GM13977 (cell line): ENCODE measurements at places on chromosomes 3 and 15.

DNA sequence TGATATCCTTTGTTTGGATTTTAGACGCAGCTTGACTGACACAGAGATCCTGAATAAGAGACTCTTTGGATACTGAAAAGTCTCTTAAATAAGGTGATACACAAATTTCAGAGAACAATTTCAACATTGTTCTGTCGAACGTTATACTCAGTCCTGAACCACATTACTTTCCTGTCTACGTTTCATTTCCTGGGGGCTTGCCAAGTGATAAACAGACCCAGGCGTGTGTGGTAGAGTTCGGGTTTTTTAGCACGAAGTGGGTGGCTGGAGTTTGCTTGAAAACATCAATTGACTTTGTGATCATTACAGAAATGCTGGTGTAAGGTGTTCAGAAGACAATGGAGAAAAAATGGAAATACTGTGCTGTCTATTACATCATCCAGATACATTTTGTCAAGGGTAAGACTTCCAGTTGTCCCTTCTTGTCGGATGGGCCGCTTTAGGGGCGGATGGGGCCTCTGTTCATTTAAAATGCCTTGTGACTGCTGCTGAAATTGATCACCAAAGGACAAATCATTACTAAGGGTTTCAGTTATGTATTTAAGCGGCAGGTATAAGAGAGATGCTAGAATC lies at the start of gene CD96:
Gene CD96, plus strand, starts transcription at position 287 of the 573 bp plus-strand sequence. Its CDS starts 52 bp downstream, at position 339.
- DNase-seq: no peak

- no peak for DNase-seq
Measured at GRCh38 chr15:85761635-85762034, 33.1 kb downstream of the KLHL25 start.

GRCh38 chr15:94001255-94001801 lies 230.0 kb upstream of the MCTP2 start:
- DNase-seq: no peak

DNA sequence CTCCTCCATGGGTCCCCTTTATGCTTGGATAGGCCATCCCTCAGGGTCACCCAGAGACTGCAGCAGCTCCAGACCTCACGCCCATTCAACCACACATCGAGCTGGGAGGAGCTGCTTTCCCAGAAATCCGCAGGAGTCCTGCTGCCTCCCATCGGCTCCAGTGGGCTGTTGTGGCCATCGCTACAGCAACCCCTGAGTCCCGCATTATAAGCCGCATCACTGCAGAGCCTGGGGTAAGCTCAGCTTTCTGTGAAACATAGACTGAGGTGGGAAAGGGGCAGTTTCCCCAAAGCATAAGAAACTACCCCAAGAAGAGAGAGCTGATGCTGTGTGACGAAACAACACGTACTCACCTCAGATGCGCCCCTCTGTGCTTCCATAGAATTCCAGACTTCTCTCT lies 35.7 kb downstream of the MRPL46 start:
- no peak for DNase-seq

DNA sequence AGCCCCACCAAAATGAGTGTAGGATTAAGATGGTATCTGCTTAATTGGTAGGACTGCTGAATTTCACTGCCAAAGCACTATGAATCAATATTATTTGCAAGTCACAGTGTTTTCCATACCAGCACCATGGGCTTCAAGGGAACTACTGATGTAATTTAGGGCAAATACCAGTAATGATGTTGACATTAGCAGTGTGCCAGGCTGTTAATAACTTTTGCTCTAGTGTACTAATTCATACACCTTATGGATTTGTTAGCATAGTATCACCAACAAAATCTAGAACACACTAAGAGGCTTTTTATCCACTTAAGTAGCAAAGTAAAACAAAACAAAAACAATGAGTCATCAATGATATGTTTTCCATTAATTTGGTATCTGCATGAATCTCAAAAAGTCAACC lies 888.2 kb downstream of the CADM2 start:
- no peak for DNase-seq

DNA sequence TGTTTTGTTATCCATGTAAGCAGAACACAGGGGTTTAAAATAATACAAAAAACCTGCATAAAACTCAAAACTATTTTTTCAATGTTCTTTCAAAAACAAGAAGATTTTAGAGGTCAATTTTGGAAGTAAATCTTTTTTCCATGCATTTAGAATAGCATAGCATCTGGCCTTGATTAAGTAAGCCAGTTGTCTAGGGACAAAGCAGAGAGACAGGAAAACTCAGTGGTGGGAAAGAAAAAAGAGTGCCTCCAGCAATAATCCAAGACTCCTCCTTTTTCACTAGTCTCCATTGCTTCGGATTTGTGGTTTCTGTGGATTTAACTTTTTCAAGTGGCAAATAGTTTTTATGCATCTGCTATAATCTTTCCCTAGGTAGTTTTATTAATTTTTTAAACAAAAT lies 88.9 kb downstream of the SUCNR1 start:
- no peak for DNase-seq

DNA sequence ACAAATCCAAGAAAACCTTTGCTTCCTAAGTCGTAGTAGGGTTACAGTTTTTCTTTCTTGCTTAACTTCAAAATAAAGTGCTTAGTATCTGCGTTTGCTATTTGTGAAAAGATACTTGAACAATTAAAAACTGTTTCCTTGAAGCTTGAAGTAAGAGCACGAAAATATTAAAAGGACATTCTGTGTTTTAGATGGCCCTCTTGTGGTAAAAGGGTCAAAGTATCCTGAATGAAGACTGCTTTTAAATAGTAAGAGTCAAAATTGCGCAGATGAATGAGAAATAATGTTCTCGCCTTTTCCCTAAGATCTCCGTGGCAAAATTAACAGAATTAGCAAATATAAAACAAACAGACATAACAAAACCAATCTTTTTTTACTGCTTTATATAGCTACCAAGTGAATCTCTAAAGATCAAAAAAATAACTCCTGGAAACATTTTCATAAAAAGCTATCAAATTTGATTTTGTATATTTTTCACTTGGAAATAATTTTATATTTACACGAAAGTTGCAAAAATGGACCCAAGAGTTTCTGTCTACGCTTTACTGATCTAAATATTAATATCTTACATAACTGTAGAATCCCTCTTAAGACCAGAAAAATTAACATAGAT lies 175.4 kb downstream of the MBNL1 start:
- DNase-seq: peak; percentile 16

DNA sequence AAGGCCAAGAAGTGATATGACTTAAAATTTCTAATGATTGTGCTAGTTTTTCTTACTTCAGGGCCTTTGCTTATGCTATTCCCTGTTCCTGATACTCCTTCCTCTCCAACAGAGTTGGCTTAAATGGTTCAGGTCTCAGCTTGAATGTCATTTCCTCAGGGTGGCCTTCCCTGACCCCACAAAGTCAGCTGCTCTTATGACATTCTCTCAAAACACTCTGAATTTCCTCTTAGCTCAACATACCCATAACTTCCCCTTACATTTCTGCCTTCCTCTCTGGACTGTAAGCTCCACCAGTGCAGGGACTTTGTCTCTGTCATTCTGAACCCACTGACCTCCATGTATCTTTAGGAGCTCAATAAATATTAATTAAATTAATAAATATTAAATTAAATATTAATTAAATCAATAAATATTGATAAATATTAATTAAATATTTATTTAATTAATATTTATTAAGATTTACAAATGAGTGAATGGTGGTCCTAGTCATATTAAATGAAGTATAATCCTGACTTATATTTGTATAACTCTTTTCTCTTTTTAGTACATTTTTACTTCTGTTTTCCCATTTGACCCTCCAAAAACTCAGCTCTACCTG lies 17.9 kb upstream of the TMCC1 start:
- DNase-seq: no peak

DNA sequence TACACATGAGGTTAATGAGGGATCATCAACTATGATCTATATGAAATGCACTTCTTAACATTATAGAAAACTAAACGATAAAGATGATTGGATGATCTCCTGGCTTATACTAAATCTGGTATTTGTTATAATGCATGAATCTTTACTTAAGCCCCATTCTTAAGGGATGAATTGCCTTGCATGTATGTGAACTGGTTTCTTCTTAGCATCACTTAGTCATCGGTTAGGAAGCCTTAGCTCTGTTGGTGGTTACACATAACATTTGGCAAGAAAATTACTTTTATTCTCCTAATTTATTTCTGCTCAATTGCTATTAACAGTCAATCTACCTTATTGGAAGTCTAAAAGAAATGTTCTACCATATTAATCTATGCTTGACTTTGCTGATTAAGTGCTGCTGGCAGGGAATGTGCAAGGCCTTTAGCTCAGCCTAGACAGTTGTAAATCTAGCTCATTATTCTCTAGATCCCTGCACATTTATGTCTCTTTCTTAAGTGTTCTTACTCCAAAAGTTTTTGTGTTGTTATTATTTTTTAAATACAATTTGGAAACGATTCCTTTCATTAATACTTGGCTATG lies 356.0 kb downstream of the ZPLD1 start:
- no peak for DNase-seq

- no peak for DNase-seq
Measured at GRCh38 chr15:66101715-66102395, 151.7 kb downstream of the MEGF11 start.

DNA sequence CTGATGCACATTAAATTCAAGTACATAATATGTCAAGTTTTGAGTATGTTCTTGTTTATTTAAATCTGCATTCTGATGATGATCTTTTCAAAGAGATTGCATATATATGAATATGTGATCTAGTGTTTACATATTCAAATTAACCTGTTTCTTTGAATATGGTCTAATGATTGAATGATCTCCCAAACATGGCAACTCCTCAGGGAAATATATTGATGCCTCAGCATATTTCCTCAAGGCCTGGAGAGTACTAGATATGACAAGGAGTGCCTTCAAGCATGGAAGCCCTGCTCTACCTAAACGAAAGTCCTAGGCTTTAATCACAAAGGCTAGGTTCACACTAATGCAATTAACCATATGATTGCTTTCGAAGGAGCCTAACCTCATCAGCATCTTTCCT lies 532.8 kb downstream of the ZIC1 start:
- no peak for DNase-seq
